ENCODE measurements at places on chromosomes 5 and 9. TPM values are rescaled to one million over a fixed set of nuclear protein-coding genes. Genes with fewer than 3 reads are reported as not detected.

Gene TRIM7
- total RNA-seq, result 2.6 TPM

Gene CAMK4
- total RNA-seq, result 154 TPM

GRCh38 chr5:132199116-132199680 lies 28.5 kb downstream of the P4HA2 start:
- H3K4me1 ChIP-seq, result no peaks in the 10 kb centered on the region
- DNase-seq, result no peak
- no peaks in the 10 kb centered on the region for H3K27me3 ChIP-seq

DNA sequence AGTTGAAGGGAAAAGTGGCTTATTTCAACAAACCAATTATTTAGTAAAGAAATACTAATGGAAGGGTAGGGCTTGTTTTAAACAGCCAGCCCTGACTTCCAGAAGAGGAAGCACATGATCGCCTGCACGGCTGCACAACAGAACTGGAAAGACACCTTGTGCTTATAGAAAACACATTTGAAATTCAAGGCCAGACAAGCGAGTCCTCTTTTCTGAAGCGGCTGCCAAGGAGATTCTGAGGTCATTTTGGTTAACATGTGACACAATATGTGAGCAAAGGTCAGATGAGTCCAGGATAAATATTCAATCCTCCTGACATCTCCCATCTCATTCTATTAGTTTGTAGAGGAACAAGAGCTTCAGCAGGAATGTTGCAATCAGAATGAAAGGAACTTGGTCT lies 461.4 kb upstream of the ST8SIA4 start:
- H3K27me3 ChIP-seq, result no peaks in the 10 kb centered on the region
- H3K36me3 ChIP-seq, result no peaks in the 10 kb centered on the region
- H3K27ac ChIP-seq, result no peak overlapping the region
- DNase-seq, result no peak
- no peak overlapping the region for H3K4me3 ChIP-seq
- no peaks in the 10 kb centered on the region for H3K4me1 ChIP-seq

DNA sequence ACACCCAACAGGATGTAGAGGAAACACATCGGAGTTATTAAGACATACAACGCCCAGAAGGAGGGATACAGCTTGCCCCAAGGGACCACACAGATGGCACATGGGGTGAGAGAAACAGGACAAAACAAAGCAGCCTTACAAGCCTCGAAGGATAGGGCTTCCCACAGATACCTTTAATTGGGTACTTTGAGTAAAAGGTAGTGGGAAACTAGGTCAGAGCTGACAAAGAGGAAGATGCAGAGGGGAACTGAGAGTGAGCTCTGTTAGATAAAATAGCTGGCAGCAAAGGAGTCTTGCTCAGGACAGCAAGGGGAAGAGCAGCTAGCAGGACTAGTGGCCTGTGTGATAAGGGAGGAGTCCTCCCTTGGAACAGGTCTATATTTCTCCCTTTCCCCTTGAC lies 48.2 kb downstream of the OTP start:
- peaks cover 26% of the 10 kb centered on the region for H3K27me3 ChIP-seq
- no peak for DNase-seq
- no peak overlapping the region for H3K4me3 ChIP-seq

Gene SOX30
- 0.09 TPM for total RNA-seq

- H3K4me3 ChIP-seq, result peak overlapping the region; percentile 25
- H3K36me3 ChIP-seq, result peaks cover 45% of the 10 kb centered on the region
- H3K27ac ChIP-seq, result peak overlapping the region; percentile 78
- DNase-seq, result no peak
- H3K4me1 ChIP-seq, result peaks cover 40% of the 10 kb centered on the region
Observed at GRCh38 chr9:114894609-114895433, 35.6 kb downstream of the TNFSF8 start.

- H3K36me3 ChIP-seq, result peaks cover 16% of the 10 kb centered on the region
- peaks cover 7% of the 10 kb centered on the region for H3K4me1 ChIP-seq
- H3K27me3 ChIP-seq, result no peaks in the 10 kb centered on the region
Observed at GRCh38 chr5:126619781-126620180, 19.0 kb downstream of the PHAX start.

DNA sequence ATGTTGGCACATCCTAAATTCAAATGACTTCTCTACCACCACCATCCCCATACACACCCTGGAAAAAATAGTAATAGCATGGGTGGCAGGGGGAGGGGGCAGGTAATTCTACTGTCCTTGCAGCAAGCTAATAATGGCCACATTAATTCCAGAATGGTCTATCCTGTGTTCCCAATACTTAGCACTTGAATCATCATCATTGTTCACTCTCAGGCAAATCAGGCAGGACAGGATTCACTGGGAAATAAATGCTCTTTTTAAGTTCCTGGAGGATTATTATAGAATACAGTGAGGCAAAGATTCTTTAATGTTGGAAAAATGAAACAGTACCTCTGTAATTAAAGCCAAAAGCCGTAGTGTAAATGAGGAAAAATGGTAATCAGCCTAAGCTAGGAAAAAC lies 254.5 kb downstream of the ARRDC3 start:
- DNase-seq, result no peak
- peaks cover 8% of the 10 kb centered on the region for H3K36me3 ChIP-seq
- peaks cover 13% of the 10 kb centered on the region for H3K27me3 ChIP-seq
- no peak overlapping the region for H3K27ac ChIP-seq
- no peak overlapping the region for H3K4me3 ChIP-seq
- no peaks in the 10 kb centered on the region for H3K4me1 ChIP-seq

DNA sequence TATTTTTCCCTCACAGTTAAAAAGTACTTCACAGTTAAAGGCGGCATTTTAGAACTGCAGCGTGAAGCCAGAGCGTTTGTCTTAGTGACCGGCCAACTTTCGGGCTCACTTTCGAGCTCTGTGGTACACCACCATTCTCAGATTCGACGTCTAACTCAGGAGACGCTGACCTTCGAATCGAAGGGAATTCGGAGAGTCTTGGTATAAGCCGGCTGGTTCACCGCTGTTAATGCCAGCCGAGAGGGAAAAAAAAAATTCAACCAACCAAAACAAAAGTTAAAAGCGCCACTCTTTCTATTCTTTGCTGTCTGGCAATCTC lies 544 bp upstream of the SNX24 start:
- no peaks in the 10 kb centered on the region for H3K36me3 ChIP-seq
- peak overlapping the region; percentile 14 for H3K27ac ChIP-seq

Gene IFNE
- total RNA-seq, result 0.61 TPM

DNA sequence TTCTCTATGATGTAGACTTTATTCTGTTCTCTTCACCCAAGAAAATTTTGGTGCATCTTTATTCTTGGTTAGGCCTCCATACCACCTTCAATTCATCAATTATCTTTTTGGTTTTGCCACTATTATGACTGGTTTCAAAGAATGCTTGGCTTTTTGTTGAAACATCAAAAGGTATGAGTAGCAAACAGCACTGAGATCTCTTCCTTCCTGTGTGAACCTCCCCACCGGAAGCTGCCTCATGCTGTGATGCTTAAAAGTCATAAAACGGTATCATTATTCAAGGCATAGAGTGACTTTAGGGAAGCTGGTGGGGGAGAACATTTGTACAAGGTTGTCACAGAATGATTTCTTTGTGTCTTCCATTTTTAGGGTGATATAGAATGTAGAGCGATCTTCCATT lies 70.6 kb downstream of the IQGAP2 start:
- no peaks in the 10 kb centered on the region for H3K27me3 ChIP-seq
- H3K4me3 ChIP-seq, result peak overlapping the region; percentile 67
- DNase-seq, result peak; percentile 37

DNA sequence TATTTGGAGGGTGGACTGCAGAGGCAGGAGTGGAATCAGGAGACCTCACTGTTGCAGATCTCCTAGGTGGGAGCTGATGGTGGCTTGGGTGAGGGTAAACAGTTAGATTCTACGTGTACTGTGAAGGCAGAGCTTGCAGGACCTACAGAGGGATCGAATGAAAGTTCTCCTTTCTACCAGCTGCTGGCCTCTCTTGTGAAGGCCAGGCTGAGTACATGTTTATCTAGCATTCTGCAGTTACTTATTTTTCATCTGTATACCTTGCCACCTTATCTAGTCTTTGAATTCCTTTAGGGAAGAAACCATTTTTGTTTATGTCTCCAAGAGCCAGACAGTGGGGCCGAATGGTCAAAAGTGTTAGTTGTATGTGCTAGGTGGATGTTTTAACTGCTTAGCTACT lies 57.6 kb downstream of the PTTG1 start:
- H3K4me1 ChIP-seq, result peaks cover 22% of the 10 kb centered on the region
- H3K27ac ChIP-seq, result no peak overlapping the region
- no peaks in the 10 kb centered on the region for H3K27me3 ChIP-seq
- no peak overlapping the region for H3K4me3 ChIP-seq
- H3K36me3 ChIP-seq, result peaks cover 11% of the 10 kb centered on the region

GRCh38 chr5:125786021-125786420 lies 637.2 kb upstream of the GRAMD2B start:
- no peaks in the 10 kb centered on the region for H3K4me1 ChIP-seq
- H3K27me3 ChIP-seq, result no peaks in the 10 kb centered on the region
- no peak for DNase-seq

GRCh38 chr5:124444147-124444775 lies 302.2 kb downstream of the ZNF608 start:
- H3K27me3 ChIP-seq, result no peaks in the 10 kb centered on the region
- no peaks in the 10 kb centered on the region for H3K4me1 ChIP-seq
- no peak overlapping the region for H3K27ac ChIP-seq
- no peaks in the 10 kb centered on the region for H3K36me3 ChIP-seq
- DNase-seq, result no peak

DNA sequence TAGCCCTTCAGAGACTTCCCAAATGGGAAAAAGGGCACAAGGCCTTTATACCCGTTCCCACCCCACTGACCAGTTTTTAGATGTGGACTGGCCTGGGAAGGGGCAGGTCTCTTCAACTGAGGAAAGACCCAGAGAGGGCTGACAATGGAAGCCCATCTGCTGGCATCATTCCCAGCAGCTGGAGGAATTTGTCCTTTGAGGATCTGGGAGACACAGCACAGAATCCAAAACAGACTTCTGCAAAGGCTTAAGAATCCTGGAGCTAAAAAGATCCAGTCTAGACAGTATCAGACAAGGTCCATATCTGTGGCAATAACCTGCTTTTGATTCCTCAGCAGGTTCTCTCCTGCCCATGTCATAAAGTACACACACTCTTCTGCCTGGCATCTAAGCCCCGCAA lies 329.2 kb downstream of the TMEM167A start:
- peaks cover 30% of the 10 kb centered on the region for H3K36me3 ChIP-seq
- H3K27me3 ChIP-seq, result peaks cover 4% of the 10 kb centered on the region
- H3K4me1 ChIP-seq, result peaks cover 24% of the 10 kb centered on the region
- peak overlapping the region; percentile 73 for H3K27ac ChIP-seq

GRCh38 chr9:130681769-130682420 lies 11.7 kb upstream of the EXOSC2 start:
- DNase-seq, result peak; percentile 63
- H3K27ac ChIP-seq, result no peak overlapping the region
- H3K4me1 ChIP-seq, result peaks cover 6% of the 10 kb centered on the region
- H3K36me3 ChIP-seq, result no peaks in the 10 kb centered on the region

Gene CATSPER3
- total RNA-seq, result 0.40 TPM

Data from activated naive CD8-positive, alpha-beta T cell treated with anti-CD3 and anti-CD28 coated beads, Interleukin-2, amount 10 ng/mL, durations not matched to agents 7 days and 5 days (primary cell).